ENCODE measurements at places on chromosomes 4 and X. TPM values are rescaled to one million over a fixed set of nuclear protein-coding genes. Genes with fewer than 3 reads are reported as not detected.
A peak's percentile ranks its signal among the peaks of the same experiment; 100 is the strongest.

DNA sequence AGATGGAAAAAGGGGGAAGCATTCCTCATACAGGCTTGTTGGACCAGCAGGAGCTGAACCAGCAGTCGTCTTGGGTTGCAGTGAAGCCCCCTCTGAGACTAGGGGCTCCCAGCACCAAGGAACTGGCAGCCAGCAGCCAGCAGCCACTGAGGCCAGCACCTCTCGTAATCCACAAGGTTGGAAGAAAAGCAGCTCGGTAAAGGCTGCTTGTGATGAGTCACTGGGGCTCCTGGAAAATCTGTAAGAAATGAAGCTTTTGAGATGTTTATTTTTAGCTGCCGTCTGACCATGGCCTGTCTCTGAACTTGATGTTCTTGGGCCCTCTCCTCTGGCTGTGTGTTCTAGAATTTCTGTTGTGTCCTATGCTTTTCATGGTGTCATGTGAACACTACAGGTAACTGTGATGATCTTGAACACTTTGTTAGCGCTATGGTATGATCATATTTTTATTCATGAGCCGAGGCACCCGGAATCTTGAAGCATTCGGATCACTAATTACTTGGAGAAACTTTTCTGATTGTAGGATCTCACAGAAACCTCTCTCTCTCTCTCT, 18.6 kb downstream of the CLCN4 start:
- DNase-seq: peak; percentile 9

DNA sequence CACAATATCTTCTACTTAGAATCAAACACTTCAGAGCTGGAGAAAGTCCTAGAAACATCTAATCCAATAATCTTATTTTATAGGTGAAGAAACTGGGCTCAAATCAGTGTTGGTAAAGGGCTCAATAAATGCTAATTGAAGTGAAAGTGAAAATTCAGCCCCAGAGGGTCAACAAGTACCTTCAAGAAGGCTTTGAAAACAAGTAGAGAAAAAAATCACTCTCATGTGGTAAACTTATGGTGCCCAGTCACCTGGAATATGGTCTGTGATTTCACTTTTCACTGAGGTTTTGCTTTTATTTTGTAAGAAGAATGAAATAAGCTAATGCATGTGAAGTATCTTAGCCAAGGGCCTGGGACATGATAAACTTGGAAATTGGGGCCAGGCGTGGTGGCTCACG, 29.1 kb upstream of the EIF4E start:
- no peak for DNase-seq

GRCh38 chr4:148790691-148791090, 348.5 kb upstream of the NR3C2 start:
- DNase-seq: no peak

- DNase-seq: no peak
These were observed 104.6 kb upstream of the HSD17B10 start for GRCh38 chrX:53538781-53539180.

DNA sequence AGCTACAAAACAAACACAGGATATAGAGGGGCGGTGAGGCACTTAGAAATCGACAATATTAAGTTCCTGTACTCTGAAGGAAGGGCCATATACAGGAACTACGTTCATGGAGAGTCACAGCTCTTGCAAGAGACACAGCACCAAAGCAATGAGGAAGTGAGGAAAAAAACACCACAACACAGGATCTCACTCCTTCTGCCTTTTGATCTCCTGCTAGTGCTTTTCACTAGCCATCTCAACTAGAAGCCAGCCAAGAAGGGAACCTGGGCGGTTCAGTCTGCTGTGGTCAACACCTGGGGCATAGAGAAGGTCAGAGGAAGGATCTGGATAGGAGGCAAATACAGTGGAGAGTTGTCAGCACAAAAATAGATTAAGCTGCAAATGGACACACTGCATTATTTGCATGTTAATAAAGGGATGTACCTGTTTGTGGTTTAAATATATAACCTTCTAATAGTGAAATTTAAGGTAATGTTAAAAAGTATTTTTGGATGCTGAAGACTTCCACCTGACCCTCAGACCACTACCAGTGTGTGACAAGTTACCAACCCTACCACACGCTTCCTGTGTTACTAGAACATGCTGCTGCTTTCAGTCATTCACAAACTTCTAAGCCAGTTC, 104.6 kb downstream of the DTHD1 start:
- DNase-seq: no peak

- DNase-seq: no peak
These were observed 6.4 kb upstream of the DCUN1D4 start for GRCh38 chr4:51836549-51836948.

DNA sequence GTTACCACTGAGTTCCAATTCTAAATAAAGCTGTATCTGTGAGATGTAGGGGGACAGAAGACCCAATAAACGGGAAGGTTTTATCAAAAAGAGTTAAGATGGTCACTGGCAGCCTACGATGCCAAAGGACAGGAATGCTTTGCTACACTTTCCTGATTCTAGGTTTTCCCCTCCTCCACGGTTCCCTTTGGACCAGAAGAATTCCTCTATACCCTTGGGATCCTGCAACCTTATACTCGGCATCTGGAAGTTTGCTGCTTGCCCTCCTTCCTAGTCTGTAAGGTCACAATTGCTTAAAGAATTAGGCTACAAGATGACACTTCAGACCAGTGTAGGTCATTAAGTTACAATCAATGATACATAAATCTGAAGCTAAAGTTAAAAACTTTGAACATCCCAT, 64.3 kb downstream of the SCML2 start:
- DNase-seq: no peak

GRCh38 chr4:8041172-8041571, 101.5 kb upstream of the AFAP1 start:
- DNase-seq: no peak

DNA sequence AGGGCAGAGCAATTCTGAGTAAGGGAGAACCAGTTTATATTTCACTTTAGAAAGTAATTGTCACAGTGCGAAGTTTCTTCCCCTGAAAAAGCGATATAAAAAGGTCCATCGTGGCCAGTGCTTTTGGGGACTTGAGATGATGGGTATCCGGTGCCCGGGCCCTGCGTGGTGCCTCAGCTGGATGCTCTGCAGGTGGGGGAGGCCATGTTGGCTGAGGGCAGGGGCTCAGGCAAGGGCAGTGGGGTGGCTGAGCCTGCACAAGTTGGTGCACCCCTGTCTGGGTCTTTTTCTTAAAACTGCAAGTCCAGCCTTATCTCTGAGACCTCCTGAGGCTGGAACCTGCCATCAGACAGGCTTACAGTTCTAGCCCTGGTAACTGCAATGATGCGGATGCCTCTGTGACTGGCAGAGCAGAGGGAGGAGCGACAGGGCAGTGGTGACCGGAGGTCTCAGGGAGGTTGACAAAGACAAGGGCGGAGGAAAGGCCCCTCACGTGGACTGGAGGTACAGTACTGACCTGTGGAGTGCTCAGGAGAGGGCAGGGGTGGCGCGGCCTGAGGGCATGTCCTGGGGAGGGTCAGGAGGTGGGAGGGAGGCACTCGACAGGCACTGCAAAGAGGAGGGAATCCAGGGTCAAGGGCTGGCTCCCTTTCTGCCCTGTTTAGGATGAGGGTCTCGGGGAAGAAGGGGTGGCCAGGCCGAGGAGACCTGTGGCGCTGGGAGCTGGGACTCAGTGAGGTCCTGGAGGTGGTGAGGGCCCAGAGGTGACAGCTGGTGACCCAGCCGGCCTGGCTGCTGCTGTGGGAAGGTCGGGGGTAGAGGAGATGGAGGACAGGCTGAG, 1.8 kb downstream of the RGS12 start:
- DNase-seq: no peak

- peak; percentile 30 for DNase-seq
These were observed 111.2 kb upstream of the PLS3 start for GRCh38 chrX:115449742-115450141.

- DNase-seq: no peak
These were observed 67.7 kb upstream of the ELOVL6 start for GRCh38 chr4:110266136-110266535.

GRCh38 chrX:7261672-7262332, 113.8 kb upstream of the PUDP start:
- DNase-seq: no peak

GRCh38 chrX:124045109-124045508, 83.6 kb downstream of the STAG2 start:
- no peak for DNase-seq

DNA sequence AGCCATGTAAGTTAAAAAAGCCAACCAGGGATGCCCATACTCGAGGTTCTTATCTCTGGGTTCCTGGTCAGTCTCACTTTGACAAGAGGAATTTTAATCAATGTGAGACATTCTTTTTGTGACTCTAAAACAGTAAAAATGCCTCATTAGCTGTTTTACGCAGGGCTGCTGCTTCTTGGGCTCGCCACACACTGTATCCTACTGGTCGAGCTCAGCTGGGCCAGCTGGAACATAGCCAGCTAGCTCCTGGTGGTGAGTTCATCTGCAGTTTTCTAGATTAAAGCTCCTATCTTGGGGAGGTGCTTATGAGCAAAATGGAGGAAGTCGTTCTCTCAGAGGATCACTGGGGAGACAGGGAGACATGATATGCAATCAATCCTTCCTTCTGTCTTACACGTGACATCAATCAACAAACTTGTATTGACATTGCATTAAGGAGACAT, 55.9 kb upstream of the LEF1 start:
- no peak for DNase-seq

DNA sequence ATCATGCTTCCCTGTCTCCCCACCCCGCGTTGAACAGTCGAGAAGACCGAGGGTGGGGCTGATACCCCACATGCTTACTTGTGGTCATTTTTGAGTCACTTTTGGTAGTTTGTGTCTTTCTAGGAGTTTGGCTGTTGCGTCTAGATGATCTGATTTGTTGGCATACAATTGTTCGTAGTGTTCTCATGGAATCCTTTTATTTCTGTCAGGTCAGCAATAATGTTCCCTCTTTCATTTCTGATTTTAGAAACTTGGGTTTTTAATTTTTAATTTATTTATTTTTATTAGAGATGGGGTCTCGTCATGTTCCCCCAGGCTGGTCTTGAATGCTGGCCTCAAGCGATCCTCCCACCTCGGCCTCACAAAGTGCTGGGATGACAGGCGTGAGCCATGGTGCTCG, 30.9 kb downstream of the SH3TC1 start:
- DNase-seq: no peak

- DNase-seq: no peak
These were observed 14.6 kb downstream of the SRPX start for GRCh38 chrX:38206036-38206435.

DNA sequence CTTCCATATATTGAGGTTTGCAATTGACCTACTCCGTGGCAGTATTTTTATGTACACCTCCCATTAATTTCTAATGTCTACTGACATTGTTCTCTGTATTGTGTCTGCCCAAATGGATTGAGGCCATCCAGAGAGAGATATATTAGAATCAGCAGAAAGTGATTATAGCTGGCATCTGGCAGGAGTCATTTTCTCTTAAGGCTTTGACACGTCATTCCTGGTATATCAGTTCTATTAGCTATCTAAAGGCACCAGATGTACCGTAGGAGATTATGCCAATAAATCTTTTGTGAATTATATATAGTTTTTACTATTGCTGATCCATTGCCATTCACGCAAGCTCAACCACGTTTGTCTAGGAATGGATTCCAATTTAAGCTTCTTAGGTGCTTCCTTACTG, 1026.4 kb upstream of the IGFBP7 start:
- DNase-seq: no peak

DNA sequence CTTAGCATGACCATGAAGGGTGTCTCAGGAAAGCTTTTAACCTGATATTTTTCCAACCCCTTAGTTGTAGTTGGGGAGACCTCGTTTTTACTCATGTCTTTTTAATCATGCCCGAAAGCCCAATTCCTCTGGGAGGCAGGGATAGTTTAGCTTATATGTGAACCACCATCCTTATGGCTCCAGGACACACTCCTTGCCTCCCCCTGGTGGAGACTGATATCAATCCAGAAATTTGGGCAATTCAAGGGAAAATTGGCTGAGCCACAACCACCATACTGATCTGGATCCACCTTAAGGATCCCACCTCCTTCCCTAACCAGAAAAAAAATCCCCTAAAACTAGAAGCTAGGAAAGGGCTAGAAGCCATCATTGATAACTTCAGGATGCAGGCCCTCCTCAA, 13.4 kb upstream of the COL25A1 start:
- DNase-seq: no peak

GRCh38 chrX:276581-277201, 4.5 kb upstream of the PLCXD1 start:
- no peak for DNase-seq

DNA sequence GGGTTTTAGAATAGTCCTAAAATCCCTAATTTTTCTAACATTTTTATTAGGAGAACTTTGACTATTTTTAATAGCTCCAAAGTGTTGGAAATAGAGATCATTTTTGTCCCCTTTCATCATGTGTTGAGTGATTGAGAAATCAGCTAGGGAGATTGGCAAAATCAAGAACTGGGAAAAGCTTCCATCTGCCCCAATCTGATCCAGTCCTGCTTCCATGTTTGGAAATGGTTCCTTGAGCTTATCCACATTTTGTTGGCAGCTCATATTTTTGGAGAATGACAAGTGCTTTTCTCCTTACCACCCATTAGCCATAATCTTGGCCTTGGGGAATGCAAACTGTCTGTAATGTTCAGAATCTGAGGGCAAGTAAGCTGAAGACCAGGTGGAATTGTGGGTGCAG, 73.9 kb downstream of the SYNPO2 start:
- DNase-seq: no peak

DNA sequence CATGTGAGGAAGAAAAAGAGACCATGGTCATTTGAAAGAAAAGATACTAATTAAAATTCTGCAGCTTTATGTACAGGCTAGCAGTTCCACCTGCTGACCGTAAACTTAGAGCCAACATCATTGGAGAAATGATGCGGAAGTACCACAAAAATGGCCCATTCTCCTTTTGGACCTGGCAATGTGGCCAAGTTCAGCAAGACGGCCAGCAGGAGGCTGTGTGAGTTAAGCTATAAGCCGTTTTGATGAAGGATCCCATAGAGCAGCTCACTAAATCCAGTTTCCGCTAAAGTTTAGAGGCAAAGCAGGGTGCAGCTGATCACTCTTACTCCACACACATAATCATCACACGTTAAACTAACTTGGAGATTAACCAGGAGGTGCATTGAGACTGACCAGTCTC, 133.8 kb downstream of the LDB2 start:
- no peak for DNase-seq

DNA sequence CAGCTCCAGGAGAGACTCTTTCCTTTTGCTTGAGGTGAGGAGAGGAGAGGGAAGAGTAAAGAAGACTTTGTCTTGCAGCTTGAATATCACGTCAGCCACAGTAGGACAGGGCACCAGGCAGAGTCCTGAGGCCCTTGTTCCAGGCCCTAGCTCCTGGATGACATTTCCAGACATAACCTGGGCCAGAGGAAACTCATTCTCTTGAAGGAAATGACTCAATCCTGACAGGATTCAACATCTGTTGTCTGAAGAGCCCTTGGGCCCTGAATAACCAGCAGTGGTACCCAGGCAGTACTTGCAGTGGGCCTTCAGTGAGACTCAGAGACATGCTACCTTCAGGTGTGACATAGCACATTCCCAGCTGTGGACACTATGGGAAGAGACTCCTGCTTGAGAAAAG, 62.8 kb downstream of the FGF16 start:
- DNase-seq: no peak

Gene ADH4
- total RNA-seq: 5.1 TPM

Gene IRS4
- 0.98 TPM for total RNA-seq

Gene IBSP
- total RNA-seq: not detected

Gene COMMD8
- total RNA-seq: 13.5 TPM

Gene SLC6A14
- not detected for total RNA-seq

Gene PAGE5
- total RNA-seq: not detected

Gene ESX1
- total RNA-seq: not detected

Gene GAGE2A
- total RNA-seq: not detected

Gene OCRL
- 22.7 TPM for total RNA-seq

Gene MXRA5
- 1.8 TPM for total RNA-seq

Gene TLR10
- total RNA-seq: 0.22 TPM

Gene NXF2B
- total RNA-seq: not detected

Gene NDST4
- total RNA-seq: 0.21 TPM

Gene BLTP1
- total RNA-seq: 111 TPM

Gene KANTR
- 27.4 TPM for total RNA-seq

Gene TKTL2
- not detected for total RNA-seq

Gene BMP3
- 53.1 TPM for total RNA-seq

All from tibial nerve (tissue), 4 donors.